ENCODE measurements at places on chromosomes 5 and 9.

DNA sequence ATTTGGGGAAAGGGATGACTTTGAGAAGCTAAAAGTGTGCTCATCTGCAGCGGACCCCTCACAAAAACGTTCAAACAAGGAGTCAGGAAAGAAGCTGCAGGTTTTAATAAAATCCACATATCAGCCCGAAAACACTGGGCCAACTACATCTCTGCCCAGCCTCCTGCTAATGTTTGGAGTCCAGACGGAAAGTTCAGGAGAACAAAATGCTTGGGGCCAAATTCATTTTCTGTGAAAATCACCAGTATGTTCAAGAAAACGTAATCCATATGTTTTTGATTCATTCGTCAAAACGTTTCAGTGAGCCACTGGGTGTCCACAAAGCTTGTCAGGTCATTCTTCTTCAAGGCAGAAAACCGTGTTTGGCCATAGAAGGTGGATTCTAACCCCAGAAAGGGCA lies 87.5 kb upstream of the GAS1 start:
- DNase-seq, result no peak

- DNase-seq, result peak; percentile 93
These were observed 62.8 kb upstream of the SUB1 start for GRCh38 chr5:32522429-32523143.

GRCh38 chr5:171968531-171968930 lies 37.9 kb downstream of the FBXW11 start:
- no peak for DNase-seq

- DNase-seq, result no peak
These were observed 26.5 kb upstream of the C5orf47 start for GRCh38 chr5:173962436-173962972.

DNA sequence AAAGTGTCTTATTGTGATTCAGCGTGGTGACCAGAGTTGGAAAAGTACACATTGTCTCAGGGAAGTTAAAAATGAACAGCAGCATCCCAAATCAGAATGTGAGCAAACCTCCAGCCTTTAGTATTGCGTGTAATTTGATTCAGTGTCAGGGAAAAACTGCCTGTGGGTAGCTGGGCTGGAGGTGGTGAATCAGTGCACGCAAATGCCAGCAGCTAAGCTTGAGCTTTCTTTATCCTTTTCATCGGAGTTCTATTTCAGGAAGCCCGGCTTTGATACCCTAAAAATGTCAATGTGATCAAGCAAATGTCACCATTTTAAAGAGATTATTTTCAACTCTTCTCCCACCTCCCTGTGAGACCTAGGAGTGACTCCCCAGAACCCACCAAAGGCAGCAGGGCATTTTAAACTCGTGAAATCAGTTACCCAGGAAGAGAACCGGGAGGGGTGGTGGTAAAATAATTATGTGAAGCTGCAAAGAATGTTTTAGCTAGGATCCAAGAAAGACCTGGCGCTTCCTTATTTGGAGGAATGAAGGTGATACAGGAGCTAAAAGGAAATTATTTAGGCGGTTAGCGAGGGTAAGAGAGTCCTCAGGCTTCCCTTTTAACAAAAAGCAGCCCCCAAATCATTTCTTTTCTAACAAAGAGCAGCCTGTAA lies 25.7 kb upstream of the C5orf47 start:
- no peak for DNase-seq

GRCh38 chr5:31573494-31574142 lies 41.5 kb downstream of the C5orf22 start:
- no peak for DNase-seq

DNA sequence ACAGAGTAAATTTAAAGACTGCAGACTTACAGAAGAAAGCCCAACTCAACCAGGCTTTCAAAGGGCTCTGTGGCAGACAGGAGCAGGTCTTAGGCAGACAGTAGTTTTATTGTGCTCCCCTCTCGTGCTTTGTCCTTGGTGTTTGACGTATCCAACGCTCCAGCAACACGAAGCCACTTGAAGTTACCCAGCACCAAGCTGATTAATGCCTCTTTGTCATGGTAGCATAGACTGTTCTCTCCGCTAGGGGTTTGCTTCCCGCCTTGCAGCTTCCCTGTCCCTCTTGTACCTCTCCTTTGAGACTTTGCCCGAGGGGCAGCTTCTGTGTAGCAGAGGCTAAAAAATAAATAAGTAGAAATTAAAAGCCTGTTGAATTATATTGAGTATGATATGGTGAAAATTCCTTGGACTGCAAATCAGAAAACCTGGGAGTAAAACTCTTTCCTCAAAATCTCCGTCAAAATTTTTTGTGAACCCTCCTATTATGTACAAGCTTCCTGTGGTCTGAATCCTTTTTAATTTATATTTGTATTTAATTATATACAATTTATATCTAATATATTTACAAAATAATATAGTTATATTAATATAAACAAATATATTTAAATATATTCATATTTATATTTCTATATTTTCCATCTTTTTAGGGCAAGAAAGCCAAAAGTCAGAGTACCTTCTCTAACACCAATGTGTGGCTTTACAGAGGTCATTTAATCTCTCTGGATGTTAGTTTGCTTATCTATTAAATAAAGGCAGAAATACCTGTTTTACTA lies 405.4 kb downstream of the DMAC1 start:
- no peak for DNase-seq

DNA sequence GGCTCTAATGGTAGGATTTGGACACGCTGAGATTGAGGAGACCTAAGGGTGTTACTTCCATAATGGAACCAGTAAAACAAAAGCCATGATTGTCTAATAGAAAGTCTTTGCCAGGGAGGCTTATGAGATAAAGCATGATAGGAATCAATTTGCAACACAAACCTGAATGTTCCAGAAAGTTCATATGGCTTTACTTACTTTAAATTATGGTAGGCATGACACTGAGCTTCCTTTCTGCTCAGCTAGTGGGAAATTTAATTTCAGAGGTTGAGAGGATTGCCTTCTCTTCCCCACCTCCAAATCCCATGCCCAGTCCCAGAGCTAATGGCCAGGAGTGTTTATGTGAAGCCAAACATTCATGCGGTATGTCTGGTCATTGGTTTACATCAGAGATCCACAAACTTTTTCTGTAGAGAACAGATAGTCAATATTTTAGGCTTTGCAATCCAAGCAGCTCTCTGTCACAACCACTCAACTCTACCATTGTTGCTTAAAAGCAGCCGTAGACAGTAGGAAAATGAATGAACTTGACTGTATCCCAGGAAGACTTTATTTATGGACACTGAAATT lies 114.5 kb downstream of the UGCG start:
- no peak for DNase-seq

DNA sequence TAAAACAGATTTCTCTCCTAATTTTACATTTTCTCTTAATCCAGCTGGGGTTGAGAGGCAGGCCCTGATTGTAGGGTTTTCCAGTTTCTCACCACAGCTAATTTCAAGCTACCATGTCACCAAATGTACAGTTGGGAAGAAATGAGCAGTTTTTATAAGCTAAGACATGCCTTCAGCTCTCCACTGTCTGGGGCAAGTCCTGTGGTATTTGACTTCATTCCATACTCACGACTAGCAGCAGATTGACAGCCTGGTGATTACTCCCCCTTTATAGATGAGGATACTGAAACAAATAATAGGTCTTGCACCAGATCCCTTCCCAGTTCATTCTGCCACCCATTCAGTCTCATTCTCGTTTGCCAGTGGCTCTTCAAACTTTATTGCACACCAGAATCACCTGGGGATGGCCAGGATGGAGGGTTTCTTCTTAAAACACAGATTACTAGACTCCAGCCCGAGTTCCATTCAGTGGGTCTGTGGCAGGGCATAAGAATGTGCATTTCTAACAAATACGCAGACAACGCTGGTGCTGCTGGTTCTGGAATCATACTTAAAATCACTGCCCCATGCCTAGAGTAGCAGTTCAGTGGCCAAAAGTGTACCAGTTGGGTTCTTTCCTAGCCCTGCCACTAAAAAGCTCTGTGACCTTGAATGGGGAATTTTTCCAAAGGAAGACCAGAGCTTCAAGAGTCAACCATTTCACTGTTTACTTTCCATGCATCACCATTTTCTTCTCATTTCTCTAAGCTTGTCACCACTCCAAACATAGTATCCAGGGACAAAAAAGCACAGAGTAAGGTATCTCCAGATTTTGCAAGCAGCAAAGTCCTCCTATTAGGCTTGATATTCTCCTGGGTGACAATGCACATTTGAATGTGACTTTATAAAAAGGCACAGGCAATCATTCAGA lies 64.3 kb downstream of the CSNK1A1 start:
- peak; percentile 66 for DNase-seq

DNA sequence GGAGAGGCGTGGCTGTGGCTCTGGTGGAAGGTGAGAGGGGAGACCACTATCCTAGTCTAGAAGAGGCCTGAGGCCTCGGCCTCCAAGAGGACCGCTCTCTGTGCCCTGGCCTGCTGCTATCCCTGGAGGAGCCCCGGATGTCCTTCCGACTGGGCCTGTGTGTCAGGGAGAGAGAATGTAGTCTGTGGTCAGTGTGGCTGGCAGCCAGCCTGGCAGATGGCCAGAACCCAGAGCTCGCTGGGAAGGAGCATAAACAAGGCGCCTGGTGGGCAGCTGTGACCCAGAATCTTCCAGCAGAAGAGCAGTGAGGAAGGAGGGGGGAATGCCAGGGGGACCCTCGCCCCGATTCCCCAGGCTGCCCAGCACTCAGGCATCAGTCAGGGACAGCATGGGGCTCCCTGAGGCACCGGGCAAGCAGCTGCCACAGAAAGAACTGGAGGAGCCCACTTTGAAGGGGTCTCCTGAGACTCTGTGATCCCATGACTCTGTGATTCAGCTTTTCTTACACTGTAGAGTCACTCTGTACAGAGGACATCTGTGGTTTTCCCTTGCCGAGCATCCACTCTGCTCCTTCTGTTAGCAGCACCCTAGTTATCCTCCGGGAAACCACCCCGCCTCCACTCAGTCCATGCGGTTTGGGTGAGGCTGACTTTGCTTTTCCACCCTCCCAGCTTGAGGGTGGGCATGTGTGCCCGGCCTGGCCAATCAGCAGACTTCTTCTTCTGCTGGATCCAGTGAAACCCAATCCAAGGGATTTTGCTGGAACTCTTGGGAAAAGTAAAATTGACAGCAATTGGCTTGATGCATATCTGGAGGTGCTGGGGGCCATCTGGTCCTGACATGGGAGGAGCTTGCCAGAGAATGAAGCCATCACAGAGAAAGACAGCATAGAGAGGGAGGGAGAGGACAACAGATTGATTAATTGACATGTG lies 46.2 kb upstream of the PWWP2A start:
- peak; percentile 38 for DNase-seq

- no peak for DNase-seq
These were observed 11.1 kb upstream of the SLC6A19 start for GRCh38 chr5:1190278-1190677.

DNA sequence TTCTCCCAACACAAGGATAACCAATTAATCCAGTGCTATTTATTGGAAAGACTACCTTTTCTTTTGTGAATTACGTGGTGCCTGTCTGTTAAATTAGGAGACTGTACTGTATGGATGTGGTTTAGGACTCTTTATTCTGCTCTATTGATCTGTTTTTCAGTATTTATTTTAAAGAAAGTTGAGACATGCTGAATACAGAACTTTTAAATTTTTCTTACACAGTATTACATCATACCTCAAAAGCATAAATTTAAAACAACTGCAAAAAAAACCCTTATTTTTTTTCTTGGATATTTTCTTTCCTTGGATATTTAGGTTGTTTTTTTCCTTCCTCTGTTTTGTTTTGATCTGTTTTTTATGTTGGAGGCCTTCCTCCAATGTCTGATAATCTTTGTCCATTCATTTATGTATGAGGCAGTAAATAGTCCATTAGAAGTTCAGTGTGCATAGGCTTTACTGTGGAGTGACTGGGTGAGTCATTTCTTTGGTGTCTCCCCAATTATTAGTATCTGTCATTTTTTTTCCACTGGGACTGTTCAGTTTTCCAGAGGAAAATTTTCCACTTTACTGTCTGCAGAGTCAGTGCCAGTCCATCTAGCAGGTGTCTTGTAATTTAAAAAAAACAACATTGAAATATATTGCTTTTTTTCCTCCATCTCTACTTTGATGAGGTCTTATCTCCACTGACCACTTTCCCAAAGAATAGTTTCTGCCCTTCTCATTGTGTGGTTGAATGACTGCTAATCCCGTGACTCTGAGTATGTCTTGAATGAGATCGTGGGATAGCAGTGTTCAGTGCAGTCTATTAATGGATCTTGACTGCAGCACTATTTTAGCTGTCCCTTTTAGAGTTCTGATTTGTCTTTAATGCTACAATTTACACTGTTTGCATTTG lies 15.2 kb downstream of the CYSTM1 start:
- DNase-seq, result peak; percentile 51

DNA sequence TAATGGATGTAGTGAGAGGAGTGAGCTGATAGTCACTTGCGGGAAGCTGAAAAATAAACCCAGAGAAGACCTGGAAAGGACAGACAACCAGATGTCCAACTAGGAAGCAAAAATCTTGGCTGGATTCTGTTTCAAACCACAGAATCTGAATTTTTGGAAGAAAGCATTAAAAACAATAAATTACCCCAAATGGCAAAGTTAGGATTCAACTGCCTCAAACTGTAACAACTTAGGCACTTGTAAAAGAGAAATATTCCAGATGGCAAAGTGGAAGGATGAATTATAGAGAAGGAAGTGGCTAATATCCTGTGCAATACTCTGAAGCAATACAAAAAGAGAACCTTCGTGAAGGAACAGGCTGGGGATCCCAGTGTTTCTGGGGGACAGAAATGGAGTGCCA lies 46.8 kb upstream of the SLIT3 start:
- DNase-seq, result no peak

- DNase-seq, result no peak
These were observed 84.6 kb downstream of the HRH2 start for GRCh38 chr5:175742290-175742994.

- DNase-seq, result no peak
These were observed 70.3 kb downstream of the DAPK1 start for GRCh38 chr9:87567983-87568382.
